ENCODE measurements at places on chromosomes 5 and 9.

DNA sequence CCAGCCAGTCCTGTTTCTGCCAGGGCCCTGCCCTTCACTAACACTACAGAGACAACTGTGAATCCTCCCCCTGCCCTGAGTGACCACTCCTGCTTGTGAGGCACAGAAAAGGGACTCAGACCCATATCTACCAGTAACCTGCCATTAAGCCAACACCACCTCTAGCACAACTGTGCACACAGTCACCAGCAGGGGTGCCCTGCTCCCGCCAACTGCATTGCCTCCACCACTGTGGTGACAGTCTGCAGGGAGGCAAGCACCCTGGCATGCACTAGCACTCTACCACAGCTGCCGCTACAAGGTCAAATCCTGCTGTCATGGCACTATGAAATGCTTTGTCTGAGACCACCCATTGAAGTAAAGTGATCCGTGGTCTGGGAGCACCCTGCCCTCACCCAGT lies 1028.5 kb upstream of the CDH9 start:
- no peak for DNase-seq

GRCh38 chr5:56845277-56845676 lies 29.9 kb downstream of the MAP3K1 start:
- DNase-seq: no peak

DNA sequence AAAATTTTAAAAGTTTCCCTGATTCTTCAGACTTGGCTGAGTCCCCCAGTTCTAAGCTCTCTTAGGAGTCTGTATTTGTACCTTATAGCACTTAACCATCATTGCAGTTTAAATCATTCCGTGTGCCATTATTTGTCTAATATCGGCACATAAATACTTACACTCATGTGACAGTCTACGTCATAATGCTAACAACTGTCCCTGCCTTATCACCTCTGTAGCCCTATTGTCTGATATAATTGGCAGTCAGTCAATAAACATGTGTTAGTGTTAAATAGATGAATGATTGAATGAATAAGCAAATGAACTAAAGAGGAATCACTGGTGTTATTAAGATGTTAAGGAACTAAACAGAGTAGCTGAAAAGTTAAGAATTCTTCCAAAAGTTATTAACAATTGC lies 287.8 kb downstream of the EBF1 start:
- no peak for DNase-seq

- no peak for DNase-seq
These were observed 80.1 kb upstream of the IRX4 start for GRCh38 chr5:1962619-1963355.

DNA sequence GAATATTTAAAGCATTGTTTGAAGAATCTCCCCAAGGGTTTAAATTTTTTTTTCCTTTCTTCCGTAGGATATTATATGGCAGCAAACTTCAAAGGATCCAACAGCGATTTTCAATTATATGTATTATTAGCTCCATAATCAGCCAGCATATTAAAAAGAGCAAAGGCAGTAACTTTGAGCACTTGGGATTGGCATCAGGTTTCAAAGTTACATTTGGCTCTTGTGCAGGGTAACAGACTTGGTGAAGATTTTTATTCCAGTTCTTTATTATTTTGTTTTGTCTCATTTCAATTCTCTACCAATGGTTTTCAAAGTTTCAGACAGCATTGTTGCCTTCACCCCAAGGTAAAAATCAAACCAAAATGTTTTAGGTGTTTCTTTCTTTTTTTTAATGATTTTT lies 116.7 kb upstream of the ZNF366 start:
- DNase-seq: no peak

GRCh38 chr9:123945532-123945931 lies 15.6 kb upstream of the DENND1A start:
- DNase-seq: no peak

DNA sequence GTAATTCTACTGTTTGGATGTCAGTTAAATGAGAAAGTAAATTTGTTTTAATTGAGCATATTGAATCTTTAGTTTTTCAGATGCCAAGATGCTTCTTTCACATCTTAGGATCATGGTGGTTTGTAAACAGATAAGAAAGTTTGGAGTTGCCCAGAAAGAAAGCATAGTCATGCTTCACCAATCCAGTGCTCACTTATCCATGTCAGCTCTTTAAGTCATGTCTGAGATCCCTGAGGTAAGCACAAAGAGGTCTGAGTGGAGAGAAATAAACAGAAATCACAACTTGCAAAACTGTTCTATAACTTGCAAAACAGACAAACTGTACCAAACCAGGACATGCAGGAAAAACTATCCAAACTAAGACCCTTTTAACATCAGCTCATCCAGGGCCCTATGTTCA lies 87.7 kb downstream of the OSTF1 start:
- DNase-seq: no peak

DNA sequence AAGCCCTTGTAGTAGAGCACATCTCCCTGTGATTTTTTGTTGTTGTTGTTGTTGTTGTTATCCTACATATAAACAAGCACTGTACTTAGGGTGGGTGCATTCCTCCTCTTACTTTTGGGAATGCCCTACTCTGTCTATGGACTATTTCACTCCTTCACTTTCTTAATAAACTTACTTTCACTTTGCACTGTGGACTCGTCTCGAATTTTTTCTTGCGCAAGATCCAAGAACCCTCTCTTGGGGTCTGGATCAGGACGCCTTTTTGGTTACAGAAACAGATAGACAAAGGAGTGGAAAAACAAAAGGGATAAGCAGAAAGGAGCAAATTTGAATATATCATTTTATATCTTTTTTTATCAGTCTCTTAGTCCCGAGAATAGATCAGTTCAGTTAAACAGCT lies 14.4 kb upstream of the PAIP1 start:
- DNase-seq: no peak

GRCh38 chr5:109907731-109908130 lies 218.0 kb downstream of the MAN2A1 start:
- no peak for DNase-seq

DNA sequence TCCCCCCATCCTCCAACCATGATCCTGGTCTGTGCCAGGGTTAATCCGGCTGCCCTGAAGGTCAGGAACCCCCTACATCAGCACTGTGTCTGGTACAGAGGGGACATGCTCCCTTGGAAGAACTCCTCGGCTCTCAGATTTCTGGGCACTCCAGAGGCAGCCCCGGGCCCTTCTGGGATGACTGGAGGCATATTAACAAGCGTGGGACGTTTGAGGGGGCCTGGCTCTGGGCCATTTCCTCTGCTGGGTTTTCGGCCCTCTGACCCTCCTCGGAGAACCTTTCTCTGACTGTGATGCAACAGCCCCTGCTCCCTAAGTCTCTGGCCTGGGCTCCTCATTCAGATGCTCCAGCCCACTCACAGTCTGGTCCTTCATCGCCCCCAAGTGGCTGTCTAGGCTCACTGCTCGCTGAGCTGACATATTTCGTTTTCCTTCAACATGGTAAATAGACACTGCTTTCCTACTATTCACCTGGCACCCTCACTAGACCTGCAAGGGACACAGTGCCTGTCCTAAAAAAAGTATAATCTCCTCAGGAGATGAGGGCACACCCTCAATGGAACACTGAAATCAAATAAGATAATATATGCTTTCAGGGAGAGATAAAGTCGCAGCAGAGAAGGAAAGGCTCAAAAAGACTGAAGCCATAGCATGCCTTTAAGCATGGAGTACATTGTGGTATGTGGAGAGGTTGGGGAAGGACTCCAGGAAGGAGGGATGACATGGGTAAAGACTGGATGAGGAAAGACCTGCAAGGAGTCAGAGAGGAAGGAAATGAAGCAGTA lies 404.7 kb upstream of the TRPC7 start:
- peak; percentile 48 for DNase-seq

- DNase-seq: no peak
These were observed 19.1 kb upstream of the GLE1 start for GRCh38 chr9:128485414-128485855.

DNA sequence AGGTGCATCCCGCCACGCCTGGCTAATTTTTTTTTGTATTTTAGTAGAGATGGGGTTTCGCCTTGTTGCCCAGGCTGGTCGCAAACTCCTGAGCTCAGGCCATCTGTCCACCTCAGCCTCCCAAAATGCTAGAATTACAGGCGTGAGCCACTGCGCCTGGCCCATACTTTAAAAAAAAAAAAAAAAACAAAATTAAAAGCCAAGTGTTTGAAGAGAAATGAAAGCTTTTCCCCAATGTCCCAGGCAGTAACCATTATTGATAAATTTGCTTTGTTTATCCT lies 9.5 kb downstream of the PRRC2B start:
- DNase-seq: no peak

GRCh38 chr5:78887384-78888118 lies 97.6 kb downstream of the ARSB start:
- no peak for DNase-seq

DNA sequence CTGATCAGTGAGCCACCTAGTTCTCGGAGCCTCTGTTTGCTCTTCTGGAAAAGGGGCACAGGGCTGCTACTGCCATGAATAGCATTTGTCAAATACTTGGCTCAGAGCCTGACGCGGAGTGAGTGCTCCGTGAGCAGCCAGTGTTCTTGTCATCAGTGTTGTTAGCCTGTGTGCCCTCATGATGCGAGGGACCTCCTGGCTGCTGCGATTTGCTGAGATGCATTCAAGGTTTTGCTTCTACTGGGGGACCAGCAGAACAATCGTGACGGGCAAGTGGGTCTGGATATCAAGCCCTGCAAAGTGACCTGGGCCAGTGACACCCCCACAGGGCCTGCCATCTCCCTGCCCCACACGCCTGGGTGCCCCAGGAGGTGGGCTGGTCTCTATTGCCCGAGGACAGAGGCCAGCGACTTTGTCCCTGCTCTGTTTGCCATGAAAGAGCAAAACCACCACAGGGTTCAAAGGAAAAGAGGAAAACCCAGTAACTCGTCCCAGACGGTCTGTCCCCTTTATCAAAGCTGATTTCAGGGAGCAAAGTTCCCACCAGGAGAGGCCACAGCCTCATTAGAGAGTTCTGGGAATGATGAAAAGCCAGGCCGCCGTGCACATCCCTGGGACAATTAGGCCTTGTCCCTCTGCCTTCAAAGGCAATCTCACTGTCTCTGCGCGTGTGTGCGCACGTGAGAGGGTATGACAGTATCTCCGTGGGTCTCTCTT lies 86.5 kb upstream of the LMX1B start:
- DNase-seq: no peak

GRCh38 chr5:6737043-6737941 lies 24.1 kb downstream of the TENT4A start:
- DNase-seq: no peak

DNA sequence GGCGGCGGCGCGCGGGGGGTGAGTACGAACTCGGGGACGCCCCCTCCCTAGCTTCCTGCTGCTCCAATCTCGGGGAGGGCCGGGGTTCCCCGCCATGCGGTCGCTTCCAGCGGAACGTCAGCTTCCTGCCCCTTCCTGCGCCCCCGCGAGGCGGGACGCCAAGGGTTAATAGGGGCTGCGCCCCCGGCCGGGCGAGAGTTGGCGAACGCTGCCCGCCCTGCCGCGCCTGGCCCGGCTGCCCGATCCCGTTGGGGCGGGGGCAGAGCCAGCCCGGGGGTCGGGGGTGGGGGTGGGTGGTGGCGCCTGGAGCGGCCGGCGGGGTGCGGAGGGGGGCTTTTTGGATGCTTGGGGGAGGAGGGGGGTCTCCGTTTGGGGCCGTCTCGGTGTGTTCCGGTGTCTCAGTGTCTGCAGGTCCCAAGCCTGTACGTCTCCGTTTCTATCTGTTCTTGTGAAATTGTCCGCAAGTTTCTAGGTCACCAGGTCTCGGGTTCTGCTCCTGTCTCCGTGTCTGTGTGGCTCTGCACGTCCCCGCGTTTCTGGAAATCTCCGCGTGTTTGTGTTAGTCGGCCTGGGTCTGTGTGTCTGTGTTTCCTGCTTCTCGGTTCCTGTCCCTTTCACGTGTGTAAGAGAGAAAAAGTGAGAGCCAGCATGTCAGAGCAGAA lies 789 bp downstream of the COL27A1 start:
- DNase-seq: no peak

- DNase-seq: no peak
These were observed 22.8 kb downstream of the FBXW5 start for GRCh38 chr9:136921718-136922117.

GRCh38 chr9:88143957-88144625 lies 5.8 kb upstream of the SPATA31C2 start:
- no peak for DNase-seq

- peak; percentile 89 for DNase-seq
These were observed 1.7 kb upstream of the ARRDC3 start for GRCh38 chr5:91384671-91385430.
